ENCODE measurements at places on chromosomes 11 and 22. TPM values are rescaled to one million over a fixed set of nuclear protein-coding genes. Genes with fewer than 3 reads are reported as not detected.

Gene LRRN4CL
- total RNA-seq, result not detected

Gene DGAT2
- 1.8 TPM for total RNA-seq

Gene UBQLN3
- total RNA-seq, result not detected

Gene CDC42BPG
- 0.31 TPM for total RNA-seq

Gene OSM
- 45.7 TPM for total RNA-seq

Gene OR51E1
- total RNA-seq, result not detected

Gene OR4C12
- total RNA-seq, result not detected

Gene TTC36
- 0.43 TPM for total RNA-seq

Gene SELENOO
- 24.0 TPM for total RNA-seq

Gene GRM5
- total RNA-seq, result not detected

Data from activated CD8-positive, alpha-beta T cell treated with anti-CD3 and anti-CD28 coated beads for 36 hours (primary cell).